ENCODE measurements at places on chromosomes 7 and 10. TPM values are rescaled to one million over a fixed set of nuclear protein-coding genes. Genes with fewer than 3 reads are reported as not detected.

DNA sequence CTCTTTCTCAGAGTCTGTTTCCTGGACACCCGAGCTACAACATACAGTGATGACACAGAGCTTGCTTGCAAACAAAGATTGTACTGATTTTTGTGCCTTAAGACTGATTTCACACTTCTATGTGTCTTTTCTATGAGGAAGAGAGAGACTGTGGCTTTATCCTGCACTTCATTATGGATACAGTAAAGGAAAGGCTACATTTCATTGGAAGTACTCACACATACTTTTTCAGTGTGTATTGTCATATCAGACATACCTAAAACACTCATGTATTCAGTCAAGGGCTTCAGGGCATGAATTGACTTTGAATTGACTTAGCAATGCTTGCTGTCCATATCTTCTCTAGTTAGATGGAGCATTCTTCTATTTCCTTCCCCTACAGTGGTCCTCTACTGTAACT lies 135.5 kb upstream of the IMMP2L start:
- no peak for DNase-seq

DNA sequence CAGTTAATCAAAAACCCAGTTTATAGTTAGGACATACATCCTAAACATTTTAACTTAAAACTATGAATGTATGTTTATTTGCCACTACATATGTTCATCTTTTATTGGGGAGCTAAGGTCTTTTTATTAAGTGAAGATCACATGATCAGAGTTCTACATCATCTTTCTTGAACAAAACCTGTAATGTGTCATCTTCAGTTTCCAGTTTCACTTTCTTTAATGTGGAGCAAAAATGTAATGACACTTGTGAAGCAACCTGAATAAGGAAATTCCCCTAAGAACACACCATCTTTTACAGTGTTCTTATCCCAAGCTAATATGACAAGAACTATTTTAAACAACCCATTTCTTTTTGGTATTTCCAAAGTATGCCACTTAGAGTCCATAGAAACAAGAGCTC lies 166.7 kb upstream of the BET1 start:
- no peak for DNase-seq

- DNase-seq: no peak
Observed at GRCh38 chr10:7345717-7346116, 65.1 kb downstream of the SFMBT2 start.

GRCh38 chr10:53487019-53487983 lies 714.7 kb upstream of the MBL2 start:
- no peak for DNase-seq

GRCh38 chr10:11026773-11027172 lies 9.1 kb downstream of the CELF2 start:
- DNase-seq: no peak

DNA sequence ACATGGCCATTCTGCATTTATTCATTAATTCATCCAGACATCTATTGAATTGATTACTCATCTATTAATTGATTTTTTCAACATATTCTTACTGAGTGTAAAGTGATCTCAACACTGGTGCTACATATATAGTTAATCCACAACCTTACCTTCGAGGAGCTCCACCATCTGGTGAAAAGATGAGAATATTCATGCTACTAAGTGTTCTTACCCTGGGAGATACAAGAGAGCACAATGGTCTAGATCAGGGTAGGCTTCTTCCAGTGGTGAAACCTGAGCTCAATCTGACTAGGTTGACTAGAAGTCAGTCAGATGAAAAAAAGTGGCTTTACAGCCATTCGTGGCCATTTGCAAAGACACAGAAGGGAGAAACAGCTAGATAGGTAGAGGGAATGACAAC lies 507.4 kb downstream of the ANKRD7 start:
- DNase-seq: peak; percentile 5

DNA sequence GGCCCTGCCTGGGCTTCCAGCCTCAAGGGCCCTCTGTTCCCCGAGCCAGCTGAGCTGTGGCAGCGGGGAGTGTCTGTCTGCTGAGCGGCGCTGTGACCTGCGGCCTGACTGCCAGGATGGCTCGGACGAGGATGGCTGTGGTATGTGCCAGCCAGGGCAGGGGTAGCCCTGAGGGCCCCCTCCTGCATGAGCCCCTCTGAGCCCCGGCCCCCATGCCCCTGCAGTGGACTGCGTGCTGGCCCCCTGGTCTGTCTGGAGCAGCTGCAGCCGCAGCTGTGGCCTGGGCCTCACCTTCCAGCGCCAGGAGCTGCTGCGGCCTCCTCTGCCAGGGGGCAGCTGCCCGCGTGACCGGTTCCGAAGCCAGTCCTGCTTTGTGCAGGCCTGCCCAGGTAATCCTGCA lies 28.4 kb upstream of the ZNF467 start:
- DNase-seq: no peak

- DNase-seq: peak; percentile 67
Observed at GRCh38 chr10:102776779-102777456, 33.2 kb downstream of the WBP1L start.

DNA sequence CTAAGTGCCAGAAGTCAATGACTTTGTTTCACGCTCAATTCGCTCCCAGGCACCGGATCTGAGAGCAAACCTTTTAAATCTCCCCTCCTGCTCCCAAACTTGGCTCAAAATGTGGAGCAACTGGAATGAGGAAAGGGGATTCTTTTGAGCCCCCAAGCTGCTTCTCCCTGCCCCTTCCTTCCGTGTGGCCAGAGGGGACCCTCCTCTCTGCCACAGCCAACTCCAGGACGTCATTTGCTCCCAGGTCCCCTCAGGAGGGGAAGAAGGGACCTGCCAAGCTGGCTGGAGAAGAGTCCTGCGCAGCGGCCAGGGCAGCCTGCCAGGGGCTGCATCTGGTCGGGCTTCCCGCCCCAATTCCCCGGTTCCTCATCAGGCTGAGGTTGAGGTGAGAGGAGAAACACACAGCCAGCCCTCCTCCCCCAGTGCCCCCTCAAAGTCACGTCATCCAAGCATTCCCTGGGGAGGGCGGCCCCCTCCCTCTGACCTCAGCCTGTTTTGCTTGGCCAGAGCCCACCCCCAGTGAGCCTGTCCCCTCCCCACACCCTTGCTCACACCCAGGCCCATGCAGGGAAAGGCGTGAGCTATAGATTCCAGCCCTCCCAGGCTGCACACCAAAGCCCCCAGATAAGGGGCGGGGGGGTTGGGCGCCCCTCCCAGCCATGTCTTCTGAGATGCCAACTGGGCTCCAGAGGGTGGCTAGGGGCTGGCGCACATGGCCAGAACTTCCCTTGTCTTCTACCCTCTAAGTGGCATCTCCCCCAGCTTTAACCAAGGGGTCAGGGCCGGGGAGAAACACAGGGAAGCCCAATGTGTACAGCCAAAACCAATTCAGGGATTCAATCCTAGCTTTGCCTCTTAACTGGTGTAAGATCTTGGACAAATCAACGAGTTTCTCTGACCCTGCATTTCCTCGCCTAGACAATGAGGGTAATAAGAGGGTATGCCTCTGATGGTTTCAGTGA lies 35.0 kb downstream of the SH3PXD2A start:
- no peak for DNase-seq

- peak; percentile 90 for DNase-seq
Observed at GRCh38 chr7:74051629-74052410, 23.8 kb downstream of the ELN start.

GRCh38 chr7:17326378-17326777 lies 27.9 kb downstream of the AHR start:
- DNase-seq: no peak

GRCh38 chr10:17781856-17782255 lies 27.3 kb upstream of the MRC1 start:
- peak; percentile 37 for DNase-seq

GRCh38 chr10:6083523-6084475 lies 5.0 kb upstream of the RBM17 start:
- no peak for DNase-seq

DNA sequence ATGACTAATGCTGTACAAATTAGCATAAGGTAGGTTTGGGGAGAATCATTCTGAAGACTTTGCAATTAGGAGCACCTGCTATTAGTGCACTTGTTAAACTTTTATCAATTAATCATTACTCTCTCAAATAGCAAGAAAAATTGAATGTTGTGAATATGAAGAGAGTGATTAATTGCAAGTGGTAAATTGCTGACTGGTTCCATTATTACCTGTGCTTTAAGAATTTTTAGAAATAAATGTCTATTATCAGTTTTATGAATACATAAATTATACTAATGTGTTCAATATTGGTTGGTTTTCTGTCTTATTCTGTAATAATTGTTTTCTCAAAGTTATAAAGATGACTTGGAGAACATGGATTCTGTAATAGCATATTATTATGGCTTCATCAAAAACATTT lies 47.3 kb upstream of the TMEM26 start:
- no peak for DNase-seq

GRCh38 chr10:80530251-80530650 lies 7.5 kb upstream of the SH2D4B start:
- peak; percentile 68 for DNase-seq

- DNase-seq: no peak
Observed at GRCh38 chr10:69908124-69908523, 106.4 kb downstream of the COL13A1 start.

- no peak for DNase-seq
Observed at GRCh38 chr10:69723653-69724052, 78.1 kb upstream of the COL13A1 start.

DNA sequence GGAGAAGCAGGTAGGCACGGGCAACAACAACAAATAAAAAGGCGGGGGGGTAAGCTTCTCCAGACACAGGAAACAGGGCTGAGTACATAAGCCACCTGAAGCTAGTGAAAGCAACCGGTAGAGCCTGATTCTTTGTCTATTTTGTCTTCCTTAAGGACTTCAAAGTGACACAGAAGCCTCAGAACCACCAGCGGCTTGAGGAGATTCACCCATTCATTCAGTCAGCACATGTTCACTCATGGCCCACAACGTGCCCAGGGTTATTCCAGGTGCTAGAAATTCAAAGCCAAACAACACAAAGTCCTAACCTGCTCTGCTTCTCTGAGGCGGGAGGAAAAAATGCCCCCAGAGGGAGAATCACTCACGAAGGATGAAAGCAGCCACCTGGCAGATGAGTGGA lies 69.3 kb upstream of the C7orf33 start:
- DNase-seq: no peak

- no peak for DNase-seq
Observed at GRCh38 chr7:155003092-155003375, at the start of gene PAXIP1. PAXIP1 (minus strand) TSS chr7:155003124; CDS start chr7:155002929, 195 bp downstream.

- DNase-seq: peak; percentile 1
Observed at GRCh38 chr7:86904949-86905834, 154.3 kb downstream of the ELAPOR2 start.

- DNase-seq: peak; percentile 75
Observed at GRCh38 chr7:127251465-127252376, 1.0 kb downstream of the GRM8 start.

GRCh38 chr10:2296179-2296891 lies 559.0 kb upstream of the ADARB2 start:
- DNase-seq: no peak

GRCh38 chr10:71431239-71432100 lies 34.8 kb downstream of the CDH23 start:
- peak; percentile 84 for DNase-seq

GRCh38 chr10:15202639-15203038 lies 34.1 kb upstream of the NMT2 start:
- DNase-seq: no peak

DNA sequence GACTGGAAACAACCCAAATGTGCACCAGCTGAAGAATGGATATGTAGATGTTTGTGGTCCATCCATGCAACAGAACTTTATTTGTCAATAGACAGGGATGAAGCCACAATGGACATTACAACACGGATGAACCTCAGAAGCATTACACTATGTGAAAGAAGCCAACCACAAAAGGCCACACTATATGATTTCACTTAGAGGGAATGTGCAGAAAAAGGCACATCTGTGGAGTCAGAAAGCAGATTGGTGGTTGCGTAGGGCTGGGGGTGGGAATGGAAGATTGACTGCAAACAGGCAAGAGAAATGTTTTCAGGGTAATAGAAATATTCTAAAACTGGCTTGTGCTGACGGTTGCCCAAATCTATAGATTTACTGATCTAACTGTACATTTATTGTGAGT lies 34.3 kb upstream of the WASHC2A start:
- DNase-seq: no peak

DNA sequence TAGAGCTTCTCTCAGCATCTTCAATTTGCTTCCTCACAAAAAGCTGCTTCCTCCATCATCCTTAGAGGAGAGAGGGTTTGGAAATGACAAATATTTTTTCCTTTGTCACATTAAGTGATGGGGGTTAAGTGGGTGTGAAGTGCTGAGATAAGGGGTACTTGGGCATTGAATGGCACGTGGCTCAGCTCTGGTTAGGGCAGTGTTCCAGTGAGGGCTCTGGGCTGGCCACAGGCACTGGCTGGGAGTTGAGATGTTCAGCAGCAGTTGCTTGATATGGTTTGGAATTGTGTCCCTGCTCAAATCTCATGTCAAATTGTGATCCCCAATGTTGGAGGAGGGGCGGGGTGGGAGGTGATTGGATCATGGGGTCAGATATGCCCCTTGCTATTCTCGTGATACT lies 33.7 kb upstream of the CHCHD3 start:
- DNase-seq: no peak

- DNase-seq: no peak
Observed at GRCh38 chr7:2638224-2638991, 6.6 kb downstream of the TTYH3 start.

DNA sequence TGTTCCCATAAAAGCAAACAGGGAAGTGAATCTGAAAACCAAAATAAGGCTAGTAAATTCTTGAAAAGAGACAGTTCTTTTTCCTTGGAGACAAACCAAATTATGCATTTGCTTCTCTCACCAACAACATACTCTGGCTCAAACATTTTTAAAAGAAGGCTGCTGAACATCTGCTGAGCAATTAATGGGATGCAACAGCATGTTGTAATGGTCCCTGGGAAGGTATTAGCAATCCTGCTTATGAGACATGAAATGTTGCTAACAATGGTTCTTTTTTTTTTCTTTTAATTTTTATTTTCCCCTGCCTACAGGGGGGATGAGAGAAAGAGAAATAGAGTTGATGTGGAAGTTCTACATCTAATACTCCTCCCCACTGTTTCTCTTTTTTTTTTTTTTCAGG lies 572.1 kb downstream of the SORCS1 start:
- DNase-seq: no peak

GRCh38 chr10:124672181-124672638 lies 72.0 kb downstream of the FAM53B start:
- DNase-seq: peak; percentile 72

- no peak for DNase-seq
Observed at GRCh38 chr7:17118412-17118811, 180.0 kb upstream of the AHR start.

The PAPOLB gene
- not detected for total RNA-seq

The IQUB gene
- 0.07 TPM for total RNA-seq

The OR2A7 gene
- total RNA-seq: 2.0 TPM

The TRAPPC14 gene
- total RNA-seq: 14.8 TPM

The OR2A12 gene
- total RNA-seq: not detected

The COL28A1 gene
- total RNA-seq: 0.17 TPM

The IFIT1B gene
- total RNA-seq: not detected

The SRGN gene
- not detected for total RNA-seq

The PRR15 gene
- total RNA-seq: 11.7 TPM
